ENCODE measurements at places on chromosomes 2 and 18.

GRCh38 chr2:240136671-240137292 is 677 bp upstream of the COPS9 start:
- peak; percentile 39 for DNase-seq

GRCh38 chr2:237244976-237245646 is 159.4 kb downstream of the COPS8 start:
- no peak for DNase-seq

DNA sequence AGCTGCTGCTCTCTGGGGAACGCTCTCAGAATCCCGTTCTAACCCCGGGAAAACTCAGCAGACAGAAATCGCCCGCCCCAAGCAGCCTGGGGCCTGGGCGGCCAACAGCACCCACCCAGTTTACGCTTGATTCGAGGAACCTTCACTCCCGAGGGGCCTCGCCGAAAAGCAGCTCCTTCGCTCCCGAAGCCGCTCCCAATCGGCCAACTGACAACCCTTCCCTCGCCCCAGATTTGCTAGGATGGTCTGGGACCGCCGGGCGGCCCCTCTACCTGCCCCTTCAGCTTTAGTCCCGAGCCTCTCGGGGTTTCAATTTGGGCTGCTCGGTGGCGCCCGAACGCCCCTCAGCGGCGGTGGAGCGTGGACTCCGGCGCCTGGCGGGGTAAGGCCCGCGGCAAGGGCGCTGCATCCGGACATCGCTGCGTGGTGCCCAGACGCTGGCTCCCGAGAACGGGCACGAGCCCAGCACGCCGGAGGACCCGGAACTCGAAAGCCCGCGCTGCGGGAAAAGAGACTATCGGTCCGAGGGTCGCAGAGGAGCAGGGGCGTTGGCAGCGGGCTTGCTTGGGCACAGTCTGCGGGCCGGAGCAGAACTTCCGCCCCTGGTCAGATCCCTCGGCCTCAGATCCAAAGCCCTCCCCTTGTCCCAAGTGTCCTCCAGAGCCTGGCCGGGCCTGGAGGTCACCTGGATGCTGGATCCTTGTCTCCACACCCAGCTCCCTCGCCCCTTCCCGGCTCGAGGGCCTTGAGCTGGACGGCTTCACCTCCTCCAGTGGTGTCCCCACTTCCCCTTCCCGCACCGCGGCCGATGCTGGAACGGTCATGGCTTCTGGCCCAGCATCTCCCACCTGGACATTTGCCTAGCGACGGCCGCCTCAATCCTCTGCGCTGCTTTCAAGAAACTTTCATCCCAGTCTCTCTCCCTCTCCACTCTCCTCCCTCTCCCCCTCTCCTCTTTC is 3.0 kb upstream of the OTX1 start:
- DNase-seq, result no peak

GRCh38 chr2:43405829-43406228 is 179.4 kb upstream of the ZFP36L2 start:
- DNase-seq, result no peak

- DNase-seq, result peak; percentile 54
These were observed 2.9 kb upstream of the ATOH8 start for GRCh38 chr2:85750587-85751575.

GRCh38 chr2:46873604-46874068 is 42.0 kb downstream of the MCFD2 start:
- DNase-seq, result peak; percentile 25

DNA sequence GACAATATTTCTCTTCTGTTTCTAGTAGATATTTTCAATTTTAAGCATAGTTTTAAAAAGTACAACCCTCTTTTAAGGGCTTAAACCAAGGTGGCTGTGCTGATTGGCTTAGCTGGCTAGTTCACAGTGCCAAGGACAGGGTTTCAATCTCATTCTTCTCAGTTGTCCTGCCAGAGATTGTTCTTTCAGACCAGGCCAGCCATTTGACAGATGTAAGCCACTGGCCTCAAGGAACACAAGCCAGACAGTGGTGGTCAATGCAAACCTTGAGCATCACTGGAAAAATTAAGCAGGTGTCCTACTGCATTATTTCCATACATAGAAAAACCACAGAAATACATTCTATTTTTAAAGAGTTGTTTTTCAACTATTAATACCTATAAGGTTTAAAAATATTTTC is 5.9 kb downstream of the RNF103 start:
- DNase-seq, result no peak

DNA sequence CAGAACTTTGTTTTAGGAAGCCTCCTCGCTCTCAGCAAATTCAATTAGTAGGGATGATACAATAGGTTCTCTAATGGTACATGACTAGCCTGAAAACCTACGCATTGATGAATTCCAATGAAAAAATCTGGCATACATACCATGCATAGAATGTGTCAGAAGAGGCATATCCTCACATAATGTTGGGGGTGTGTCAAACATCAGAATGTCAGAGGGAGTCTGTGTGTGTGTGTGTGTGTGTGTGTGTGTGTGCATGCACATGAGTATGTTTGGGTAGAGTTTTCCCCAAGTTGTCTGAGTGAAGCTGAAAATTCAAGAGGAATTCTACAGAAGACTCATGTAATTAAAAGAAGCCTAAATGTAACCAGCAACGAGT is 78.5 kb downstream of the FIGN start:
- no peak for DNase-seq

DNA sequence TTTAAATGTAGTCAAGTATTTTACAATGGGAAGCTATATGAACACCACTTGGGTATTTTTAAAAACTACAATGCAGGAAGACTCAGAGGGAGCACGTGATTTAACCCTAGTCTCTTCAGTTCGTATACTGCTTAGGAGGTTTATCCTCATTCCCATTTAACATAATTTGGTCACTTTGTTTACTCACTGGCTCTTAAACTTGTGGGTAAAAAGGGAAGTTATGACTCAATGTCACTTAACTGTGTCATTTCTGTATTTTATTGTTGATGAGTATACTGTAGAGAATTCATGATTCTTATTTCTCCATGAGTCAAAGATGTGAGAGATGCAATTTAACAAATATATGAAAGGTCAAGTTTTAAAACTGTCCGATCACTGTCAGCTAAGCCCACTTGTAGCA is 48.2 kb downstream of the SLC66A3 start:
- no peak for DNase-seq

DNA sequence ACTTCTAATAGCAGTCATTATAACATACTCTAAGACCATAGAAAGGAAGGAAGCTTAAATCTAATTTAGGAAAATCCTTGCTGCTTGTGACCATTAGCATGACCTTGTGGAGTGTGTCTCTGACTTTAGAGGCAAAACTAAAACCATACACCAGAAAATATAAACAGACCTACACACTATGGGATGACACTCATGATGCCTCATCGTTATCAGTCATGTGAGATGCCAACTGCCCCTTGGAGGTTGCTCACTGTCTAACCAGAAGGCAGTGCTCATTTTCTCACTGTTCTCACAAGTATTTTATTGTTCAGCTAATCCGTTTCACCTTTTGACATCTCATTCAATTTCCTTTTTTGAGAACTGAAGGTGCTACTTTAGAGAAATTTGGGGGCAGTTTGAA is 376.9 kb downstream of the RND3 start:
- DNase-seq, result no peak

GRCh38 chr2:127049927-127050802 is 56.8 kb downstream of the BIN1 start:
- peak; percentile 66 for DNase-seq

- no peak for DNase-seq
These were observed 782.1 kb downstream of the EPHA4 start for GRCh38 chr2:220789961-220790360.

DNA sequence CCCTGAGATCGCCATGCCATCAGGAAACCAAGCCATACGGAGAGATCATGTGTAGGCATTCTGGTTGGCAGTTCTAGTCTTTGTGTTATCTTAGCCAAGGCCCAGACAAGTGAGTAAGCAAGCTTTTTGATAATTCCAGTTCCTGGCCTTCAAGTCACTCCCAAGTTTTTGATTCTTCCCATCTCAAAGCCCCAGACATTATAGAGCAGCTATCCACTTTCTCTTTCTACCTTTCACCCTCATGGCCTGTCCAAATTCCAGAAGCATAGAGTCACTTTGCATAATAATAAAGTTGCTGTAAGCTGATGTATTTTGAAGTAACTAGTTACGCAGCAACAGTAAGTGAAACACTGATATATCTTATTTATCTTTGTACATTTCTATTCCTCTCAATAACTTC is 26.8 kb upstream of the IL1RL1 start:
- no peak for DNase-seq

- DNase-seq, result no peak
These were observed 22.7 kb upstream of the INHBB start for GRCh38 chr2:120323214-120323613.

GRCh38 chr2:5374762-5375161 is 317.4 kb upstream of the SOX11 start:
- DNase-seq, result no peak
